ENCODE measurements at places on chromosomes 7 and 10.

DNA sequence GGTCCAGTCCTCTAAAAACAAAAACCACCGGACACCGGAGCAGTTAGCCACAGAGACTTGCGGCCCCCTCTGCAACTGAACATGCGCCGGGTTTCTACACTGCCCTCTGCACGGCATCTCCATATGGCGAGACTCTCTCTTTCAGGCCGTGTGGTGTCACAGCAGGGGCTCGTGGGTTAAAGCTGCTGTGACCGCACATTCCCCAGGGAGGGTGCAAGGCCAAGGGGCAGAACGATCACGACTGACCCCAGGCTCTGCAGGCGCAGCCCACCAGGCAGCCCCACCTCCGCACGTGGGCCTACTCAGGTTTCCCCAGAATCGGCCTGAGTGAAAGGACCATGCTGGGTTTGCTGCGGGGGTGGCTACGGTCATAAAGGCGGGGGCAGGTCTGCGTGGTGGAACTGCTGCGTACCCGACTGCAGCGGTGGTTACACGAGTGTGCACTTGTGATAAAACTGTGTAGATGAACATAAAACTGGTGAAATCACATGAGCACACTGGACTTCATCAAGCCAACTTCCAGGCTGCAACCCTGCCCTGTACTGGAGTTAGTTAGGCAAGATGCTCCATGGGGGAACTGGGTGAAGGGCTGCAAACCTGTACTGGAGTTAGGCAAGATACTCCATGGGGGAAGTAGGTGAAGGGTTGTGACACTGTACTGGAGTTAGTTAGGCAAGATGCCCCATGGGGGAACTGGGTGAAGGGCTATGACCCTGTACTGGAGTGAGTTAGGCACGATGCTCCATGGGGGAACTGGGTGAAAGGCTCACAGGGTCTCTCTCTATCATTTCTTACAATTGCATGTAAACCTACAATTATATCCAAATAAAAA, 81.4 kb upstream of the PPP2R2D start:
- no peak for DNase-seq

DNA sequence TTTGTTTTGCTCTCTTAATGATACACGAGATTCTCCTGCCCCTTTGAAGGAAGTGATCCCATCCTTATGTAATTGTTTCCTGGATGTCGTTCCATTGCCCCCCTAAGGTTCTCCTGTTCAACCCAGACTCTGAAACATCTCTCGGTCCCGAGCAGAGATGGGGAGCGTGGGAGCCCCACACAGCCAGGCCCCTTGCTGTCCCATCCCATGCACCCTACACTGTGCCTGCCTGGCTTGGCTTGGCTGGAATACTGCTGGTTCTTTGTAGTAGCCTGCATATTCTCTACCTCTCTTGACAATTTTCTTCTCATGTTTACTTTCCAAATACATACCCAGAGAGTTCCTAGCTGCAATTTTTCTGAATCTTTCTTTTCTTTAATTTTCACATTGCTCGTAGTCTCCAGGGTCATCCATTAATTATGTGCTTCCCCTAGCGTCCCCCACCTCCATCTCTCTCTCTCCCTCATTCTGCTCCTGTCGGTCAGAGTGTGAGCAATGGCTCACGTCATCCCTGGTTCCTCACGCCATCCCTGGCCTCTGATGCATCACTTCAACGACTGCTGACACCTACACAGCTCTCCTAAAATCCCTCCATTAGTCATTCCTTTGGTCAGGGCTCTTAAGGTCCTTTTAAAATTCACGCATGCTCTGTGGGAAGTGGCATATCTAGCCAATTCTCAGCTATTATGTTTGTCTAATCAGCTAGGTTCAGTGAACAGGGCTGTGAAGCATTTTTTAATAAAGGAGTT, 32.5 kb upstream of the GPR158 start:
- no peak for DNase-seq

DNA sequence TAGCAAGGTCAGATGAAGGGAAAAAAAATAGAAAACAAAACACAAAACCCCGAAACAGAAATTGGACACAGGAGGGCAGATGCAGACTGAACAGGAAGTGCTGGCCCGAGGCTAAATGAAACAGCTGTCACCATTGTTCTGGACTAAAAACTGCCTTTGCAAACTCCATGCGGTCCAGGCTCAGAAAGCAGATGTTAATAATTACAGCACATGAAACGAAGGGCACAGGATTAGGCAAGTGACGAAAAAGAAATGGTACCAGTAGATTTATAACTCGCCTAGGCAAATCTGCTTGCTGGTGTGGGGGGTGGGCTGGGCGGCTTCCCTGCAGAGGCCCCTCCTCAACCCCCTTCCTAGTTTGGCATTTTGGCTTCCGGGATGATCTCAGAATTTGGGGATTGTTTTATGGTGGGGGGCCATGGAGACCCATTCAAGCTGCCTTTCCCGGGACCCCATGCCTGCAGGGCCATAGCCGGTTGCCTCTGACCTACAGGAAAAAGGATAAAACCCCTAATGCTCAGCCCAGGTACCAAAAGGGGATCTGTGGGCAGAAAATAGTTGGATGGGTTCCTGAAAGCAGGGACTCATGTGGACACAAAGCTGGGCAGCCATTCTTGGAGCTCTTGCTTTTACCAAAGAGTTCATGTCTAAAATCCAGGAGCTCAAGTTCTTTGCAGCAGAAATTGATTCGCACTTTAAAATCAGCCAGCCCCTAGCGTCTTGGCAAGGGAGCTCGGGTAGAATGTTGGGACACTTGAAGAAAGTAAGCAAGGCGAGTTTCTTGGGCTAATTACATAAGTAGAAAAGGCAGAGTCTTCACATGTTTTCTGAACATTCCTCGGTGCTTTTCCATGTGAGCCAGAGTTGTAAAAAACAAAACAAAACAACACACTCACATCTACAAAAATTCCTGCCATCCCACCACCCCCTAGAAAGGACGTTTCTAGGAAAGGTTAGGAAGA, 39.0 kb upstream of the EMX2 start:
- peak; percentile 43 for DNase-seq

DNA sequence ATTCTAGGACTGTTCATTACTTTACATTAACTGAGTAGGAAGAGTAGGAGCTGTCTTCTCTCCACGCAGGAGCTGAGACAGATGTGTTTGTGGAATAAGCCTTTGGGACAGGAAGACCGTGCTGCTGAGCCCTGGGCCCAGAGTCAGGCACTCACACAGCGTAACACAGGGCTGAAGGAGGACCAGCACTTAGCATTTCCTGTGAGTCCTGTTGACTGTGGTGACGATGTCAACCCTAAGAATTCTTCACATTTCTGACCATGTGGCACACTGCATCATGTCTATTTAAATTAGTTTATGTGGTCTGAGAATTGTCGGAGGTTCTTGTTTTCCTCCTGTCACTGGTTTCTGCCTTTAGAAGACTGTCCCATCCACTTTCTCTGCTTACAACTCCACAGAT, 117.2 kb downstream of the PIP4K2A start:
- DNase-seq: no peak

- no peak for DNase-seq
These were observed 68.9 kb downstream of the RNF216 start for GRCh38 chr7:5712566-5712965.

GRCh38 chr7:26156451-26157420, 4.7 kb downstream of the NFE2L3 start:
- DNase-seq: no peak

GRCh38 chr7:157002819-157003421, 7.5 kb downstream of the MNX1 start:
- DNase-seq: no peak

DNA sequence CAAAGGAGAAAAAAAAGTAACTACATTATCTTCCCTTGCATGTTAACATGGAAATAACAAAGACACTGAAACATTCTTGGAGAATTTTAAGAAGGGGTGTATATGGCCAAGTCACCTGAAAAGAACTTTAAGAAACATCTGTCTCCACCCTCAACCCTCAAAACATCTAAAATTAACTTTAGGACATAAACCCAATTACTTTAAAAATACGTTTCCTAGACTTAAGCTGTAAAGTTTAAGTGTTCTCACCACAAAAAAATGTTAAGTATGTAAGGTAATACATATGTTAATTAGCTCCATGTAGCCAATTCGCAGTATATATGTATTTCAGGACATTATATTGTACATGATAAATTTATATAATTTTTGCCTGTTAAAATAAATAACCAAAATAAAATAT, 71.1 kb upstream of the GLCCI1 start:
- no peak for DNase-seq

- no peak for DNase-seq
These were observed 86.5 kb upstream of the LRRC4 start for GRCh38 chr7:128117691-128118090.

DNA sequence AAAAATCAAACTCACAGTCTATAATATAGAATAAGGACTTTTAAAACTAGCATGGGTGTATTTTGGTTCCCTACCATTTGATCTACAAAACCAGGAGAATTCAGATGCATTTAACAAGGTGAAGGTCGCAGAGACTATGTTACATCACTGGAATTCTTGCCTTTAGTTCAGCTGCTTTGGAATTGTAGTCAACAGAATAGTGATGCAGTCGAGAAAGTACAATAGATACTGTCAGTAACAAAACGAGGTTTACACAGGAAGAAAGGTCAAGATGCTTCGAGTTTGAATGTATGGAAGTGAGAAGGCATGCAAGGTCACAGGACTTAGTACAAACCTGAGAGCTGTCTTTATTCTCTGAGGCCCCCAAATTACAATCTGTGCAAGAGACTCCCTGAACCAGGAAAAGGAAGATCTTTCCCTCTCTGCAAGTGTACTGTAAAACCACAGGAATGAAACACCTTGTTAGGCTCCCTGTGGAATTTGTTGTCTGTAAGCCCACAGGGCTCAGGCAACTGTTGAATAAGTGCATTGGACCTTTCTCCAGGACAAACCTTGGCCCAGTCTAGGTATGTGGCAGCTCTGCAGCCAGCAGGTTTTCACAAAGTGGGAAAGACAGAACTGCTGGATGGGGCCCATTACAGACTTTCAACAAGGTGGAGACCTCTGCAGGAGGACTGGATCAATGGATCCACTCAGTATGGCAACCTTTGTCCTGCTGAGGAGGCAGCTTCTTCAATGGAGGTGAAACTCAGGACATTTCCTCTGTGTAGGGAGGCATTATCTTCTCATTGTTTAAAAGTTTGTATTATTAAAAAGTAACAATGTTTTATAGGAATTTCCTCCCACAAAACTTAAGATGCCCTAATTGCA, 101.1 kb upstream of the GSDME start:
- no peak for DNase-seq

DNA sequence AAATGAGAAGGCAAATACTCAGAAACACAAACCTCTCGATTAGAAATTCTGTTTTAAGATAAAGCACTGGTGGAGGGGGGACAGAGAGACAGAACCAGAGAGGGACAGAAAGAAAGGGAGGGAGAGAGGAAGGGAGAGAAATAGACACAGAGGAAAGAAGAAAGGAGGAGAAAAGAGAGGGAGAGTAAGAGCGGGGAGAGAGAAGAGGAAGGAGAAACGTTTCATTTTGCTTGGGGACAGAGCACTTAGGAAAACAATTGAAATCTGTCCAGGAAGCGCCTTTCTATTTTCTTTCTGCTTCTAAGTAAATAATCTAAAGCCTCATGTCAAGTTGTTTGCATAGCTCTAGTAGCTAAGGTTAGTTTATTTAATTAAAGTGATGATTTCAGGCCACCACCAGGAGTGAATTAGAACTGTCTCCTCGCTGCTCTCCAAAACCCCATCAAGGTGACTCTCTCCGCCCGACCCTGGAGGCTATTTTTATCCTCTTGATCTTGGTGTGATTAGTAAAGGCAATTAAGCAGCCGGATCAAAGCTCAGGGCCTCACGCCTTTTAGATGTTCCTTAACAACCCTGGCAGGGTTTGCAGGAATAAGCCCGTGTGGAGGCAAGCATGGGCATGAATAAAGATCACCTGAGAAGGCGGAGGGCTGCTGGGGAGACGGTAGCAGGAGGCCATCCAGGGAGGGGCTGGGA, 73.4 kb upstream of the INSIG1 start:
- no peak for DNase-seq

Data from left hindlimb (tissue), 1 donor.